Brain microvascular endothelial cell (primary cell): ENCODE measurements at places on chromosomes 5 and 9.

GRCh38 chr5:122163121-122164069 is 34.0 kb downstream of the ZNF474 start:
- DNase-seq: peak; percentile 91

- no peak for DNase-seq
These were observed 66.0 kb downstream of the AMBP start for GRCh38 chr9:114012126-114012525.

DNA sequence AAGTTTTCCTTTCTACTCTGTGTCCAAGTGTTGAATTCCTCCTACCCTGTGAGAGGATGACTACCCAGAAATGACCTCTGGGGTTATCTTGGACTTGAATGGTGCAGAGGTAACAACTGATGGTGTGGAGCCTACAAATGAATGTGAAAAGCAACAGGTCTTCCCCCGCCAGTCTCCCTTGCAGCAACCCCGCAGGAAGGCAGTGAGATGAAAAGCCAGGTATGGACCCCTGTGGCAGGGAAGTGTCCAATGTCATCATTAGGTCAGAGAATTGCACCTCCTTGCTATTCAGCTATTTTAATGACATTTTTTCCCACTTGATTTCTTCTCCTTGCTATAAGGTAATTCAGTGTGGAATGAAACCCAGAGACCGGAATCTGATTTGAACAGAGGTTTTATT is 58.5 kb downstream of the MAT2B start:
- DNase-seq: no peak

GRCh38 chr5:93305984-93306383 is 275.0 kb downstream of the NR2F1-AS1 start:
- DNase-seq: no peak

GRCh38 chr9:137436761-137437600 is 4.2 kb downstream of the ENTPD8 start:
- DNase-seq: no peak

DNA sequence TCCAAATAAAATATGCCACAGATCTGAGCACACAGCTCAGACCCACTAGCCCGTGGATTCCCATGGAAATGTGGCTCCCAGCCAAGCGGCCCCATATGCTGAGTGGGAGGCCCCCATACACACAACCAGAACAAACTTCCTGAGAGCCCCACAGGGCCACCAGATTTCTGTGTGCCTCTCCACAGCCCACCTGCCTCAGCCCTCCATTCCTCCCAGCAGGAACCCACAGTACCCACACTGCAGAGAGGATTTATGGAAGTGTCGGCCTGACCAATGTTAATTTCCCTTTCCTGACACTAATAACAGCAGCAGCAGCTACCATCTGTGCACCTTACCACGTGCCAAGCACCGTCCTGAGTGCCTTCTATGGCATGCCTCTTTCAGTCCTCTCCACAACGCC is 99.3 kb upstream of the SPOCK1 start:
- DNase-seq: no peak

DNA sequence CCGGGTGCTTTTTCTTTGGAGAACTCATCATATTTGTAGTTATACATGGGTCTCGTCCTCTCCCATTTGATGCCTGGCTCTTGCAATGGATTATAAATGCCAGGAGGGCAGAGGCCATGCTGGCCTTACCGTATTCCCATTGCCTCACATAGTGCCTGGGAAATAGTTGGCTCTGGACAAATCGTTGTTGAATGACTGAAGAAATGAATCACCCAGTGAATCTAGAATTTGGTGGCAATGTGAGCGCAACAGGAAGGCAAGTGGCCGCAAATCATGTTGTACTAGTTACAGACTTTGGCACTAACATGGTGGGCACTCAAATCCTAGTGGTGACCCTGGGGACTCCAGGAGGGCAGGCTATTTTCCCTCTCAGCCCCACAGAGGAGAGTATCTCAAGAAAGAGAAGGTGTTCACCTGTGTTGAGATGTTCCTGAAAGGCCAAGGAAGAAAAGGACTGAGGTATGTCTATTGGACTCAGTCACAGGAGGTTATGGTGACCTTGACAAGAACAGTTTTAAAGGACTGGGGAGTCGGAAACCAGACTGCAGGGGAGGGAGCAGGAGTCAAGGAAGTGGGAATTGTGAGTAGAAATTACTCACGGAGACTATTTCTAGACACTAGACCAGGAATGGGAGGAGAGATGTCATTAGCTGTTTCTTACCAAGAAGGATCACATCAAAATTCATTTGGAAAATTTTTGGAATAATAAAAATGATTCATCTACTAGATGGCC is 61.7 kb upstream of the COL15A1 start:
- DNase-seq: no peak

GRCh38 chr9:81417941-81418340 is 271.4 kb downstream of the TLE1 start:
- DNase-seq: no peak

DNA sequence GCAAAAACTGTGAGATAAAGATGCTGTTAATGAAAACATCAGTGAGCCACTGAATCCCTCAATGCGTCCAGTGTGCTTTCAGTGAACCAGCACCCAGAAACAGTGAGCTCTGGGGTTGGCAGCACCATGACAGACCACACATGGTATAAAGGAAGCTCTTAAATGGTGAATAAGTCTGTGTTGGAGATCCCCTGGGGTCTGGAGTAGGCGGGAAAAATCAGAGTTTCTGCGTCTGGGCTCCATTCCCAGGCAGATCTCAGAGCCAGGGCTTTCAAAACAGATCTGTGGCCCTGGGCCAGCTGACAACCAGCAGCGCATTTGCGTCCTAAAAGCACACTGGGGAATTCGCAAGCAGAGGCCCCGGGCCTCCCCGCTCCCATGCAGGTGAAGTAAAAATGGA is 233.5 kb downstream of the FRMD3 start:
- peak; percentile 53 for DNase-seq

DNA sequence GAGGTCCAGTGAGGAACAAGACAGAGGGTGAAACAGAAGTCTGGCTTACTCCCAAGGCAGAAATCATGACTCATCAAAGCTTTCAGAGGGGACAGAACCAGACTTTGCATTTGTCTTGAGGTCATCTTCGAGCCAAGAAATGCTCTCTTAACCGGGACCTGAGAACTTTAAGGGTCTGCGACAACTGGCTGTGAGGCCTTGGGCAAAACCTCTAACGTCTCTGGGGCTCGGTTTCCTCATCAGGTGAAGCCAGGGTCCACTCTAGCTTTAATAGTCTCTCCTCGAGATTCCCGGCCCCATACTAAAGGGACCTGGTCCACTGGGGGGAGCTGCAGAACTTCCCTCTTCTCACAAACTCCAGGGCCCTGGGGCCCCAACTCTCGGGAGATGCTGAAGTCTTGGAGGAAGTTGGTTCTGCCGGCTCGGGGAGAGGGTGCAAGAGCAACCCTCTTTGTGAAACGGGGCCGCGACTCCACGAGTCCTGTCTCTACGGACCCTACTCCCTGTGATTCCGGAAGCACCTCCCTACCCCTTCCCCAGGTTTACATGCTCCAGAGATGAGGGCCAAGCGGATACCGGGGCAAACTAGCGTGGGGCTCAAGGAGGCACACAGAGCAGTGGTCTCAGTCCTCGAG is 2.6 kb downstream of the GLIS3 start:
- DNase-seq: peak; percentile 88

DNA sequence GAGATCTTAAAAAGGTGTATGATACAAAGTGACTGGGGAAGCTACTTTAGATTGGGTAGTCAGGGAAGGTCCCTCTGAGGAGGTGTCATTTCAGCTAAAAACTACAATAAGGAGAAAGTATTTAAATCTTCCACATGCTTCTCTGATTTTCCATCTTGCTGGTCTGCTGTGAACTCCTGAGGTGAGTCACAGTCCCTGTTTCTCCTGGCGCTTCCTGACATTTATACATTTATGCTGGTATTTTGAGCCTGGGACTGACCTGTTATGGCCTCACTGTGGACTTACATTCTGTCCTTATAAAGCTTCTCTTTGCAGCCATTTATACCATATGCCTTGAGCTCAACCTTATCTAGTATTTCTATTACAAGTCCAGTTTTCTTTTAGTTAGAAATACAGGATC is 95.1 kb downstream of the MED27 start:
- no peak for DNase-seq

GRCh38 chr5:154868702-154869101 is 10.3 kb downstream of the CNOT8 start:
- no peak for DNase-seq

- no peak for DNase-seq
These were observed 38.4 kb upstream of the ORM1 start for GRCh38 chr9:114284316-114285060.

DNA sequence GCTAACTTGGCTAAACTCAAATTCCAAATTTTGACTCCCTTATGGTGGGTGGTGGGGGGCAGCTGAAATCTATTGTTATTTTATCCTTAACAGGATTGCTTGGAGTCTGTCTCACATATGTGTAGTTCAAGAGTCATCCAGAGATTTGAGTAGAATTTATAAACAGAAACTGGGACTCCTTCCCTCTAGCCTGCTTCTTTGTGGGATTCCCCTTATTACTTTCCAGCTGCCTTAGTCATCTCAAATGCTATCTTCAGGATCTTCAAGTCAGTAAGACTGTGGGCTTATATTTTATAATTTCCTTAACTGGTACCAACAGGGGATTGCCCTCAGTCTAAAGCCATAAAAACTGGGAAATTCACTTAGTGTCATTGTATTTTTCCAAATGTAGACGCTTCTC is 55.5 kb downstream of the NNT start:
- peak; percentile 38 for DNase-seq

GRCh38 chr5:119452060-119452372 is 281 bp upstream of the HSD17B4 start:
- DNase-seq: no peak

- no peak for DNase-seq
These were observed 483 bp downstream of the G3BP1 start for GRCh38 chr5:151772029-151772845.

DNA sequence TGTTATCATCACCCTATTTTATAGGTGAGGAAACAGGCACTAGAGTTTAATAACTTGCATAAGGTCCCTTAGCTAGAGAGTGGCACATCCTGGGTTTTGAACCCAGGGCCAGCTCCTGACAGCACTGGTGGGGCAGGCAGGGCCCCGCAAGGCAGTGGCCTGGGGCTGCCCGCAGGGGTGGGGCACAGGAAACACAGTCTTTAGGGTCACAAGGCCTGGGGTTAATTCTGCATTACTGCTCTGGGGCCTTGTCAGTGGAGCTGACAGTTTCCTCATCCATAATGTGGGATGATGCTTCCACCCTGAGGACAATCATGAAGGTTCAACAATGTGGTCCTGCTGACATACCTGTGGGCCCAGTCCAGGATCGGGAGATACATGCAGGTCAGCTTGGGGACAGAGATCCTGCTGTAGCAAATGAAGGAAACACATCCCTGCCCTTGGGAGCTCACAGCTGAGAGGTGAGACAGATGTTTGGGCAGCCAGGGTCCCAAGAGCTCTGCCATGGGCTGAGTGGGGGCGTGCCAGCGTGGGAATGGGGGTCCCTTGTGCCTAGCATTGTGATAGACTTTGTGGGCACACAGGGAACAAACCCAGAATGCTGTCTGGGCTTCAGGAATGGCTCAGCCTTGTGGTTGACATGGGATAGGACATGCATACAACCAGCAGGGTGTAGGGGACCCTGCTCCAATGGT is 14.7 kb downstream of the FGF18 start:
- no peak for DNase-seq

GRCh38 chr5:154467655-154468354 is 10.2 kb downstream of the HAND1 start:
- DNase-seq: peak; percentile 57

GRCh38 chr5:168844922-168845296 is 265.7 kb upstream of the PANK3 start:
- no peak for DNase-seq

- DNase-seq: no peak
These were observed 11.1 kb downstream of the CAMSAP1 start for GRCh38 chr9:135896205-135896604.

GRCh38 chr5:91141642-91142041 is 241.5 kb downstream of the ARRDC3 start:
- DNase-seq: no peak

DNA sequence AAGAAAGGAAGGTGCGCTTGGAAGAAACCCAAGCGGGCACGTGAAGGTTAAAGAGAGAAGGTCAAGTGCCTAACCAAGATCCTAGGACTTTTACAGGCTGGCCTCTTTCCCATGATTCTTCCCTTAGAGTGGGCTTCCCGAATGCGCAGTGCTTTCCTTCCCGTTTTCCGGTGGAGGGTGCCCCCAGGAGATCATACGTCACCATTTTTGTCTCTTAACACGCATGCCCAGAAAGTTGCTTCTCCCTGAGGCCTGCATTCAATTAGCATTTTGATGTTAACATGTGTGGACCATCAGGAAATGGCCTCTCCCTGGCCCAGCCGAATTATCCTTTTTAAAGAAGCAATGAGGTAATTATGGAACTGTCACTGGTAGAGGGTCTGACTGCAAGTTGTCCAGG is 1.9 kb upstream of the RUSC2 start:
- no peak for DNase-seq

- DNase-seq: no peak
These were observed 7.8 kb downstream of the YIPF5 start for GRCh38 chr5:144162686-144163085.

DNA sequence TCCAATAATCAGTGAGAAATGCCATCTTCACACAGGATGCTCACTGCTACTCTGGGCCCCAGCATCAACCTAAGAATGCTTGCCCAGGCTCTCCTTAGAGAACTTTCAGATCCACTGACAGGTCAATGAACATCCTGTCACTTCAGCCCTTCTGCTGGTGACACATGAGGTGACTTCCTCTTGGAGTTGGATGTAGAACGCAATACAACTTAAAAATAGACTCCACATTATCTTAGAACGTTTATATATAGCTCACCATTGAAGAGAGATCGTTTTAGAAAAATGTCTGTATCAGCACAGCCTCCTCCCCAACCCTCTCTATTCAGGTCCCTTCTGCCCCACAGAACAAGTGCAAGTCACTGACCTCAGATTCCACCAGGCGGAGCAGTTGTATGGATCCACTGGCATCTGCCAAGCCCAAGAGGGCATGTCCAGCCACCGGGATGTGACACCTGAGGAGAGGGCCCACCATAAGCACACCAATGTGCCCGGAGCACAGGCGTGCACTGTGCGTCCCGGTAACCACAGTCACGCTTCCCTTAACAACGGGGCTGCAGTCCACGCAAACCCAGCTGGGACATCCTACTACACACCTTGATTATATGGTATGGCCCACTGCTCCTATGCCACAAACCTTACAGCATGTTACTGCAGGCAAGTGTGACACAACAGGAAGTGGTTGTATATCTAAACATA is 2.9 kb downstream of the DPH7 start:
- no peak for DNase-seq

DNA sequence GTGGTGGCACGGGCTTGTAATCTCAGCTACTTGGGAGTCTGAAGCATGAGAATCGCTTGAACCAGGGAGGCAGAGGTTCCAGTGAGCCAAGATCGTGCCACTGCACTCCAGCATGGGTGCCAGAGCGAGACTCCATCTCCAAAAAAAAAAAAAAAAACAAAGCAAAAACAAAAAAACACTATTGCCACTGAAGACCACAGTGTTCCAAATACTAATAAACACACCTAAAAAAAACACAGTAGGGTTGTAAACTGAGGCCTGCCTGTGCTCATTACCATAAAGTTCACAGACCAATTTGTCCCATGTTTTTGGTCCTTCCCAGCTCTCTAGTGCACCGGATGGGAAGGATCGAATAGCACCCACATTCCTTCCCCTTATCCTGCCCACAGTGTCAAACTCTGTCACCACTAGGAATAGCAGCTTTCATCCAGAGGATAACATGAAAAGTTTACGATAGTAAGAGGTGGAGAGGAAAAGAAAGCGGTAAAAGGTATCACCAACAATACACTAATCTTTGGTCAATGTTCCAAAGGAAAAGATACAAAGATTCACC is 49.2 kb downstream of the MYO10 start:
- DNase-seq: no peak
